ENCODE measurements at places on chromosomes 5 and 9. TPM values are rescaled to one million over a fixed set of nuclear protein-coding genes. Genes with fewer than 3 reads are reported as not detected.

Gene RPL7A
- total RNA-seq: 1,708 TPM

DNA sequence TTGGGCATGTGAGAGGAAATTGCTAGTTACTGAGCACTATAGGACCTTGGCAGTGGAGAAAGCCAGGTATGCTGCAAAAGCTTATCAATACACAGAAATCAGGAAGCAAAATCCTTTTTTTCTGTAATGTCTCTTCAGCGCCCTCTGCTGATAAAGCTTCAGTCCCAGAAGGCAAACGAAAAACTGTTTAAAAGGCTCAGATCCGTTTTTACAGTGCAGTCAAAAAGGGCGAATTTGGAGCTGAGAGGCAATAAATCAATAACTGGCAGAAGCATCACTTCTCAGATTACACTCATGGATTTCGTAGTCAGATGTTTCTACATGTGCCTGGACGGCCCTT, 1.1 kb upstream of the MAN2A1 start:
- DNase-seq: no peak

Gene ECSCR
- total RNA-seq: 46.2 TPM

GRCh38 chr5:132381614-132382013, 12.1 kb downstream of the SLC22A5 start:
- no peak for DNase-seq

DNA sequence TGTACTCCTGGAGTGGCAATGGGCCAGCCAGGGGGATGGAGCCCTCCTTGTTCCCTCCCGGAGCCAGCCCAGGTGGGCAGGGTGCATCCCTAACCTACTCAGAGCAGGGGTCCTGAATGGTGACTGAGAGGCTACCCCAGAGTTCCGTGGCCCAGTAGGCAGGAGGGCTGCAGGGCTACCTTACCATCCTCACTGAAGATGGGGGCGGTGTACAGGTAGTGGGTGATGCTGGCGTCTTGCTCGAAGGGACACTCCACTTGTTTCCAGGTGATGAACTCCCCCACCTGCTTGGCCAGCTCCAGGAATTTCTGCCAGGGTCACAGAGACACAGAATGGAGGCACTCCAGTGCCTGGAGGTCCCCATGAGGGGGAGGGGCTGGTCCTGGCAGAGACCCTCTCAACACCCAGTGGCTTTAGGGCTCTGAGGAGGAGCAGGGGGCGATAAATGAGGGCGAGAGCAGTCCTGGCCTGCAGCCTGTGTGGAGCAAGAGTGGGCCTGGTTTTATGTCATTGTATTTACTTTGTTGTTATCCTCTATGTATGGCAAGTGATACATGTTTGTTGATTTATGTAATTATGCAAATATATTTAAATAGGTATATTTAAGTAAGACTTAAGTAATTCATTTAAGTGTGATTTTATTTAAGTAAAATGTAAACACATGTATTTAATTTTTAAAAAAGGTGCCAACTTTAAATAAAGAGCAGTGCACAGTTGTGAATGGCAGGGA, 39.9 kb upstream of the RNF130 start:
- no peak for DNase-seq

Measured in lung (tissue), 17 donors.